AG08396 (cell line): ENCODE measurements at places on chromosomes 13 and 19.

DNA sequence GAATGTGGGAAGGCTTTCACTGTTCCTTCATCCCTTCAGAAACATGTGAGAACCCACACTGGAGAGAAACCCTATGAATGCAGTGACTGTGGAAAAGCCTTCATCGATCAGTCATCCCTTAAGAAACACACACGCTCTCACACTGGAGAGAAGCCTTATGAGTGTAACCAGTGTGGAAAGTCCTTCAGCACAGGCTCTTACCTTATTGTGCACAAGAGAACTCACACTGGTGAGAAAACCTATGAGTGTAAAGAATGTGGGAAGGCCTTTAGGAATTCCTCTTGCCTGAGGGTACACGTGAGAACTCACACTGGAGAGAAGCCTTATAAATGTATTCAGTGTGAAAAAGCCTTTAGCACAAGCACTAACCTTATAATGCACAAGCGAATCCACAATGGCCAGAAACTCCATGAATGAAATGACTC lies 18.6 kb downstream of the ZNF177 start:
- DNase-seq = no peak

DNA sequence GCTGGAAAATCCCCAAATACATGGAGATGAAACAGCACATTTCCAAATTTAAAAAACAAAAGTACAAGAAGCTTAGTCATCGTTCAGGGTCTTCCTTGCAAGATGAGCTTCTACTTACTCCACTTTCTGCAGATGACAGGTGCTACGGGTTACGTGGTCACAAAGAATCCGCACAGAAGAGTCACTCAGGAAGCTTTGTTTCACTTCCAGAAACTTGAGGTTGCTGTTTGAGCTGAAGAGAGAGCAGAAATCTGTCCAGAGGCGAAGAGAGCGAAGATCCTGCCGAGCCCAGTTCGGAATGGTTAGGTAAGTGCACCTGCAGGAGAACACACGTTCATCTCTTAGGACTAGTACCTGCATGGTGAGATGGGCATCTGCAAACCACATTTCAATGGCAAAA lies 9.4 kb downstream of the NLRP7 start:
- DNase-seq = no peak

GRCh38 chr19:11337080-11337479 lies 2.4 kb downstream of the RAB3D start:
- DNase-seq = no peak

DNA sequence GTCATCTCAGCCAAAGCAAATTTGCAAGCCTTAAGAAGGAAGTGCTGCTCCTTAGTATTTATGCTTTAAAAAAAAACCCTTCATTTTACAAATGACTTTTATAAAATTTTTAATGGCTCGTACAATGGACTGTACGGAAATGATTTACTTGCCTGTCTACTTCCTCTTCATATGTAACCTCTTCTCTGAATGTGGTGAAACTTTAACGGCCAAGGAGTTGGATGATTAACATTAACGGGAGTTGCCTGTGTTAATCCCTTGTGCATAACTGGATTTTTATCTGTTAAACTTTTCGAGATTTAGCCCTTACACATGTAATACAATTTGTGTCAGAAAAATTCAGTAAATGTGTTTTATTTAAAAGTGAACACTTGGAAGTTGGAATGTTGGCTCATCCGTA lies 429.4 kb downstream of the TBC1D4 start:
- DNase-seq = no peak

DNA sequence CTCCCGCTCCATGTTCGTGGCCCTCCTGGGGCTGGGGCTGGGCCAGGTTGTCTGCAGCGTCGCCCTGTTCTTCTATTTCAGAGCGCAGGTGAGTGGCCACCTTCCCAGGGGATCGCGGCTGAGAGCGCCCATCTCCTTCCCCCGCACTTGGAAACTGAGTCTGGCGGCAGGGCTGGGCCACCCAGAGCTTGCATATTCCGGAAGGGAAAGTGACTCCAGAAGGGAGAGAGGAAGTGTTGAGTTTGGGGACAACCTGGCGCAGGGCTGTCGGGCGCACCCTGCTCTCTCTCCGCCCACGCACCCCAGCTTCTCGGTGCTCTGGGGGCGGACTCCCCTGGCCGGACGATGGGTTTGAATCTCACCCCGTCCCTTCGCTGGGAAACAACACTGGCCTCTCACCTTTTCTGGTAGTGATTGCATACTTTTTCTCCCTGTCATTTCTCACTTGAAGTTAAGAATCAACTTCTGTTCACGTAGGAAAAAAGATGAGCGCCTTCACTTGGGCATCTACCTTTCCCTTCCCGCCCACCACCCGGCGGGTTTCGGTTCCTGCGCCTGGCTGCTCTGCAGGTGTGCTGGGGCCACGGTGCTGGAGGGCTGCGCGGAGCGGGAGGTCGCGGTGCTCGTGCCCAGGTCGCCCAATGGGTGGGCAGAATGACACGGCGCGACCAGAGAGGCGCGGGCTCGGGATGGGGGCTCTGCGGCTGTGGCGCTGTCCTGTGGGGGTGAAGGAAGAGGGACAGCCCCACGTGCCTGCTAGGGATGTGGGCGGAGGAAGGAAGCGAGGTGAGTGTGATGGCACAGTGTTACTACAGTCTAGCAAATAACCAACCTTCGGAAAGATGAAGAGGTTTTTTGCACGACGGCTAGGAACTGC lies 721 bp downstream of the TNFSF11 start:
- no peak for DNase-seq

DNA sequence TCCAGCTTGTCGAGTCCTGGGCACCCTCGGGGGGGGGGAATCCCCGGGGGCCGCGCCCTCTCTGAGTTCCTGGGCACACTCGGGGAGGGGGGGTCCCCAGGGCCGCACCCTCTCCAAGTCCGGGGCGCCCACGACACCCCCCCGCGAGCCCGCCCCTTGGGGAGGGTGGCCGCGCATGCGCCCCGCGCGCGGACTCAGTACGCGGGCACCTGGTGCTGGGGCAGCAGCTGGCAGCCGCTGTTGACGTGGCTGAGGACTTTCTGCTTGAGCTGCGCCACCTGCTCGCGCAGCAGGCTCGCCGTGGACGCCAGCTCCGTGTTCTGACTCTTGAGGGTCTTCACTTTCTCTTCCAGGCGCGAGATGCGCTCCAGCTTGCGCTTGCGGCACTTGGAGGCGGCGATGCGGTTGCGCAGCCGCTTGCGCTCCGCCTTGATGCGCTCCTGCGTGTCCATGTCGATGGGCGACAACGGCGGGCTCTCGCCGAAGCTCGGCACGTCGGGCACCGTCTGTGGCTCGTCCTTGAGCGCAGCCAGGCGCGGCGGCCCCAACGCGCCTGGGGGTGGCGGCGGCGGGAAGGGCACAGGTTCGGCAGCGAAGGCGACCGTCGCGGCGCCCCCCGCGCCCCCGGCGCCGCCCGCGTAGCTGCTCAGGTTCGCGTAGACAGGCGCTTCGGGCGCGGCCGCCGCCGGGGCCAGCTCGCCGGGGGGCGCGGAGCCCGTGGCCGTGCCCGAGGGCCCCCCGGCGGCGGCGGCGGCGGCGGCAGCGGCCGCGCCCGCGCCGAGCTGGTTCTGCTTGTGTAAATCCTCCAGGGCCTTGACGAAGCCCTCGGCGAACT lies 958 bp downstream of the JUND start:
- peak; percentile 86 for DNase-seq

- no peak for DNase-seq
Observed at GRCh38 chr19:13068085-13068846, 34.4 kb downstream of the LYL1 start.

GRCh38 chr13:40635315-40635995 lies 31.0 kb downstream of the FOXO1 start:
- no peak for DNase-seq

- DNase-seq = peak; percentile 72
Observed at GRCh38 chr19:47210689-47211316, 20.2 kb downstream of the BBC3 start.

DNA sequence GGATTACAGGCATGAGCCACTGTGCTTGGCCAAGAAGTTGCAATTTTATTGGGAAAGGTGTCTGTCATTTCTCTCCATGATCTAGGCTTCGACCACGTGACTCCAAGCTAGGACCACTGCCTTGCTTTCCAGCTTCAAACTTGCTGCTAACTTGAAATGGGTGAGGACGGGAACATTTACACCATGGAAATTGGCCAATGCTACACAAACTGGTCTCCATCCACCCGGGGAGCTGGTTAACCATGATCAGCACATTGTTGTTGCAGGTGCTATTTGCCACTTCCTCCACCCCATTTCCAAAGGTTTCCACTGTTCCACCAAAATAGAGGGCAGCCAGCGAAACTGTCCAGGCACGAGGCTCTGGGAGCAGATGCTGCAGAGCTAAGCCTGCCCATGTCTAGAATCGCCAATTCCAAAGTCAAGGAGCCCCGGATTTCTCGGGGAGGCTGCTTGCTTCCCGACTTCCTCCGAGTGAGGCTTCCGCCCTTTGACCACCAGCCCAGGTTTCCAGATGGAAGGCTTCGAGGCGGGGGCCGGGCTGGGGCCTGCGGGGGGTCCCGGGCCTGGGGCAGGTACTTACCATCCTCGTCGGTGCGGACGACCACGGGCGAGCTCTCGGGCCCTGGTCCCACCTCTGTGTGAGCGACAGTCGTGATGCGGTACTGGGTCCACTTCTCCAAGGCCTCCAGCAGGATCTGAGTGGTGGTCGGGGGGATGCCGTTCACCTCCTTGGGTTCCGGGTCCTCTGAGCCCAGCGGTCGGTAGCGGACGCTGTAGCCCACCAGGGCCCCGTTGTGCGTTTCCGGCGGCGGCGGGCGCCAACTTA lies 109.7 kb downstream of the PTPRS start:
- no peak for DNase-seq

DNA sequence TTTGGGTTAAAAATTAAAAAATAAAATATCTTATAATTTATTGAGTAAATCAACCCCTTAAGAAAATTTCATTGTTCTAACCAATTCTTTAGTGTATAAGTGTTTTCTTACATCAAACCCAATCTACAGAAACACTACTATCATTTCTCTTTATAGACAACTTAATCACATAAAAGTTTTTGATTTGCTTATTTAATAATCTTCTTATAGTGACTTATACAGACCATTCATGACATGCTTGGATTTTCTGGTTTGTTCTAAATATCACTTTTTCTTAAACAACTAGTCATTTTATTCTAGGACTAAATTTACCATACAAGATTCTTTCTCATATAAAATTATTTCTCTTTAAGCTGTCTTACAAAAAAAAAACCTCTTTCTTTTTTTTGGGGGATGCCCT lies 27.3 kb upstream of the ZSCAN5A start:
- no peak for DNase-seq

- DNase-seq = peak; percentile 66
Observed at GRCh38 chr13:20713751-20714150, 10.3 kb downstream of the IL17D start.

- peak; percentile 3 for DNase-seq
Observed at GRCh38 chr19:56084835-56085536, 36.1 kb downstream of the ZNF787 start.

- DNase-seq = no peak
Observed at GRCh38 chr13:50549221-50549942, 294.1 kb downstream of the DLEU7 start.

DNA sequence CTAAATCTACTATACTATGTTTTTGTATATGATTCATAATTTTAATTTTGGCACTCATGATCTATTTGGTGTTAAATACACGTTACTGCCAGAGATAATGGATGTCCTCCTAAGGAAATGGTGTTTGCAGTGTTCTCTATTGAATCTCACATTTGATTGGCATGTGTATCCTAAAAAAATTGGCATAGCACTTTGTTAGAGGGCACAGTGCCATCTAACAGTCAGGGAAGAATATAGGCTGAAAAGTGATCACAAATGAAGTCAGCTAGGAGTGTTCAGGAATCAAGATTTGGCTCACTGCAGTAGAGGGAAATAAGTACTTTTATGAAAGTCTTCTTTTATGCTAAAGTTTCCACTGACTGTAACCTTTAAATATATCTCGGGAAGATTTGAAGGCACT lies 624.6 kb downstream of the GPC6 start:
- no peak for DNase-seq

DNA sequence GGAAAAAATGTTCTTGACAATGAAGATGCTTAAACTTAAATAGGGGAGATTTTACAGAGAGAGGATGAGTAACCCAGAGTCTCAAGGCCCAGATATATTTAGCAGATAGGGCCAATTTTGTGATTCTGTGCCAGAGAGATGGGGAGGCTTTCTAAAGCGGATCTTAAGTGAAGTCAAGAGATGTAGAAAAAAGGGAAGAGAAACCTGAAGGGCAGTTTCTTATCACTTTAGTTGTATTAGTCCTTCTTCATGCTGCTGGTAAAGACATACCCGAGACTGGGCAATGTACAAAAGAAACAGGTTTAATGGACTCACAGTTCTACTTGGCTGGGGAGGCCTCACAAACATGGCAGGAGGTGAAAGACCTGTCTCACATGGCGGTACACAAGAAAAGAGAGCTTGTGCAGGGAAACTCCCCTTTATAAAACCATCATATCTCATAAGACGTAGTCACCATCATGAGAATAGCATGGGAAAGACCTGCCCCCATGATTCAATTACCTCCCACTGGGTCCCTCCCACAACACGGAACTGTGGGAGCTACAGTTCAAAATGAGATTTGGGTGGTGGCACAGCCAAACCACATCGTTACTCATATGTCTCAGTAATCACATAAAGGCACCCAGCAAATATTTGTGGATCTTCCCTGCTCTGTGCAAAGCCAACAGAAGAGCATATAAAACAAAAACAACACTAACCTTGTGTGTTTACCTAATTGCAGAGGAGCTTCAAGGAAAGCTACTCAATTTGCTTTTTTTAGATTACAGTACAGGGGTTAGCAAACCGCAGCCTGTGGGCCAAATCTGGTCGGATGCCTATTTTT lies 102.6 kb upstream of the MYCBP2 start:
- no peak for DNase-seq

- no peak for DNase-seq
Observed at GRCh38 chr13:46176756-46177155, 5.2 kb downstream of the LCP1 start.

DNA sequence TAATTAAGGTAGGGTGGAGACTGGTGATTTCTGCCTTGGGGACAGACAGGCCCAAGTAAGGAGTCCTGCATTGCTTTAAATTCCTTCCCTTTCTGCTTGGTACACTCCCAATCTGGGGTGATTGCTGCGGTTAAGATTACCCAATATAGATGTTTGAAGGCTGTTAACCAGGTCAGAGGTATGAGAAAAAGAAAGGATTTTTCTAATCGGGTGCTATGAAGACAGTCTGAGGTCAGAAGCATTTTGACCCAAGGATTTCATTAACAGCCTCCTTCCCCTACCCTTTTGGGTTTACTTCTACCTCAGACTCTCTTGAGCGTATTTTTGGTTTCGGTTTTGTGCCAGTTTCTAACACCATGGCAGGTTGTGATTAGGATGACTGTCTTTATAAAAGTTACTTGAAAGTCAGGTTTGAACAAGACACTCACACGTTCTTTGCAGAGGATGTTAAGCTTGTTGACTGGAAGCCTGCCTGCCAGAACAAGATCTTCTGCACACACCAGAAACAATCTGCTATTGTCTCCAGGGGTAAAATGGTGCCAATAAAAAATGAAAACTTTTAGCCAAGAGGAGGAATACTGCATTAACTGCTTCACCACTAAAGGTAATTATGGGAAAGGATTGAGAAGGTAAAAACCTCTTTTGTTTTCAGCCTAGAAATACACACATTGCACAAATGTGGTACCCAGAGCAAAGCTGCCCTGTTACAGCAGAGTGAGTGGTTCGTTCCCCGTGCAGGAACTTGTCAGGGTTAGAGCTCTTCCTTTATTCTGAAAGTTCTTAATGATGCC lies 108.8 kb downstream of the NDFIP2 start:
- no peak for DNase-seq
